ENCODE measurements at places on chromosomes 13 and 19.
A peak's percentile ranks its signal among the peaks of the same experiment; 100 is the strongest.

DNA sequence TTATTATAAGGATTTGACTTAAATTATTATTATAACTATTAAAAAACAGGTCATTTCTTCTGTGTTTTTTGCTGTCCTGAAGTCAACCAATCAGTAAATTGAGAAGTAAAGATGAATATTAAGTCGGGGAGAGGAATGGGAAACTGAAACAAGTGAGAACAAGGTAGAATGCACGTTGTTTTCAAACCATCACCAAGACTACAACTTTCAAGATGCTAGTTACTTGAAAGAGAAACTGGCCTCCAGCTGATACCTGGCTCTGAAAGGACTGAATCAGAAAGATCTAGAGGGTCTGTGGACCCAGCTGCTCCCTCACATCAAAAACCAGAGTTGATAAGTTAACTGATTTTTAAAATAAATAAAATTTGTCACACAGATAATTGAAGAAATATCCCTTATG is 1301.5 kb upstream of the ATXN8OS start:
- no peak for DNase-seq

- DNase-seq: no peak
Measured at GRCh38 chr13:92745258-92745657, 481.3 kb upstream of the GPC6 start.

- DNase-seq: no peak
Measured at GRCh38 chr13:113089693-113090414, 15.7 kb upstream of the F7 start.

DNA sequence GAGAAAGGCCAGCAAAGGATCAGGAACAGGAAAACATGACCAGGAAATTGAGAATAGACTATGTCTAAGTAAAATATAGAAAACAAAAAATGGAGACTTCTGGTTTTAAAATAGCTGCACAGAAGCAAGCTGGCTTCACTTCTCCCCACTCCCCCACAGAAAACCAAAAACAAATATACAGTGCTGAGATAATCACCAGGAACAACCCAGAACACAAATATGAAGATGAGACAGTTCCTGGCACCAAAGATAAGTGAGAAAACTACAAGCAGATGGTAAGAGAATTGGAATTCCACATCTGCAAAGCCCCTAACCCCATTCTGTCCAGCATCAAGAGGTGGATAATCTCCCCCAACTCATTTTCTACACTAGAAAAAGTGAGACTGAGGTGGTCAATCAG is 397.7 kb downstream of the SUCLA2 start:
- no peak for DNase-seq

DNA sequence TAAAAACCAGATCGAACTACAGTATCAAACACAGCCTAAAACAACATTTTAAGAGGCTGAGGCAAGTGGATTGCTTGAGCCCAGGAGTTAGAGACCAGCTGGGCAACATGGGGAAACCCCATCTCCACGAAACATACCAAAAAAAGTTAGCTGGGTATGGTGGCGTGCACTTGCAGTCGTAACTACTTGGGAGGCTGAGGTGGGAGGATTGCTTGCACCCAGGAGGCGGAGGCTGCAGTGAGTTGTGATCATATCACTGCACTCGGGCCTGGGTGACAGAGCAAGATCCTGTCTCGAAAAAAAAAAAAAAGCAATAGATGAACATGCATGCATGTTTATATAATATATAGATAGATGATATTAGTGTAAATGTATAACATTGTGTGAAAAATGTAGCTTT is 5.2 kb upstream of the MRPS31 start:
- no peak for DNase-seq

GRCh38 chr13:79392882-79393563 is 13.0 kb downstream of the RBM26 start:
- peak; percentile 37 for DNase-seq

DNA sequence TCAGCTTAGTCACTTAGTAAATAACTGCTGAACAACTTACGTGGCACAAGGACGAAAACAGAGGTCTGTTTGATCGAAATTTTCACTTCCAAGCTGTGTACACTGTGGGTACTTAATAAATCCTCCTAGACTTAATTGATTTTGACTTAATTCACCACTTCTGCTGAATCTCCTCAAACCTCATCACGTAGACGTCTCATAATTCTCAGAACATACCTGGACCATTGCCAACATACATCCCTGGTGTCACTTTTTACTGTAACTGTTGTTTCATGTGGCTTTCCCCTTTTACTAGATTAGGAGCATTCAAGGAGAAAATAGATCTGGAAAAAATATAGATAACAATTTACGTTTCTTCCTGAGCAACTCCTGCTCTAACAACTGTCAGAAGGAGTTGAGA is 105.0 kb downstream of the MBNL2 start:
- DNase-seq: peak; percentile 75

DNA sequence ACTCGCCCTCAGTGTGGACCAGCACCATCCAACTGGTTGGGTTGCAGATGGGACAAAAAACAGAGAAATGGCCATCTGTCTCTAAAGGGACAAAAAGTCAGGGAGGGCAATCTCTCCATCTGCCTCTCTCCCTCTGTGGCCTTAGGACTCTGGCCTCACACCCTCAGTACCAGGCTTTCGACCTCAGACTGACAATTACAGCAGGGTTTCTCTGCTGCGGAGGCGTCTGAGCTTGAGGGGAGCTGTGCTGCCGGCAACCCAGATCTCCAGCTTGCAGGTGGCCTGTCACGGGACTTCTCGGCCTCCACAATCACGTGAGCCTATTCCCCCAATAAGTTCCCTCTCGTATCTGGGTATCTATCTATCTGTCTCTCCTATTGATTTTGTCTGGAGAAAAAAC is 27.7 kb downstream of the MLLT1 start:
- no peak for DNase-seq

DNA sequence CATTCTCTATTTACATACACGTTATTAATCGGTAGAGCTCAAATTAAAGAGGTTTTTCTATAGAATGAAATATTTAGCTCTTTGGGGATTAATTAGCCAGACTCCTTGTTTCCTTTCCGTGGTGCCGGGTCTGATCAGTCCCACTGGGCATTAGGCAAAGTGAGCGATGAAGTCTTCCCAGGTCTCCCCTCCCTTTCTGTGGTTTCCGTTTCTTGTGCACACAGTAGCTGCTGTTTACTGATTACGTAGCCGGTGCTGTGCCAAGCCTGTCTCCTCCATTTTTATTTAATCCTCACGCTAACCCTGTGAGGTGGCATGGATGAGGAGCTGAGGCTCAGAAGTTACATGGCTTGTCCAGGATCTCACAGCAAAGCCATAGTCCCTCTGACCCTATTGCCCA is 9.0 kb downstream of the SLC25A15 start:
- DNase-seq: peak; percentile 41

DNA sequence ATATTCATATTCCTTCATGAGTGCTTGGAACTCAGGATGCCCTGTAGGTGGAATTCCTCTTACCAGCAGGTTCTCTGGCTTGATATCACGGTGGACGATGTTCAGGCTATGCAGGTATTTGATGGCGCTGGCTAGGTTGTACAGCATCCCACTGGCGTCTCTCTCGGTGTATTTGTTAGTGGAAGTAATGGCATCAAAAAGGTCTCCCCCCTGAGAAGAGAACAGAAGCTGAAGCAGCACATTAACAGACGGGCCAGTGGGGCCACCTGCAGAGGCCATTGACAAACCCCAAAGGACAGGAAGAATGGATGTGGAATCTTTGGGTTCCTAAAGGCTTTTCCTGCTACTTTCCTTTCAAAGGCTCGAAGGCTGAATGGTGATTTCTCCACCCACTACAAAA is 308.5 kb downstream of the DCLK1 start:
- DNase-seq: no peak

DNA sequence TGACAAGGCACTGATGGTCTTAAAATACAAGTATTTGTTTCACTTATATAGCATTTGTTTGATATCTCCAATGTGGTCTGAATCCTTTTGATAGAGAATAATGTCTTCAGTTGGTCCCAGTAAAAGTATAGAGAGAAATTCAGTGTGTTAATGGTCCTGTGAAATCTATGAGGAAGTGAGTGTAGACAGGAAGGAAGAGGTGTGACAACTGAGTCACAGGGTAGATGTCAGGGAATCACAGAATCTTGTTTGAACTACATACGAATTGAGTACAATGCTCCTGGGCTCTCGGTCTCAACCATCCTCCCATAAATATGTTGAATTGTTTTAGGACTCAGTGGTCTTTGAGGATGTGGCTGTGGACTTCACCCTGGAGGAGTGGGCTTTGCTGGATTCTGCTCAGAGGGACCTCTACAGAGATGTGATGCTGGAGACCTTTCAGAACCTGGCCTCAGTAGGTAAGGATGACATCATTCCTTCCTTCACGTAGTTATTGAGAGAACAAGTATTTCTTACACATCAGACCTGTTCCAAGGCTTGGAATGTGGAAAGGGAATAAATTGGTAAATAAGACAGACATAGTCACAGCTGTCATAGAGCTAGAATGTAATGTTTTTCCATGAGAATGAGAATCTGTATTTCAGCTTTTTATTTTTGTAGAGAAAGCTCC is 9.1 kb downstream of the ZNF555 start:
- no peak for DNase-seq

- no peak for DNase-seq
Measured at GRCh38 chr13:56720841-56721240, 419.9 kb upstream of the PRR20A start.

DNA sequence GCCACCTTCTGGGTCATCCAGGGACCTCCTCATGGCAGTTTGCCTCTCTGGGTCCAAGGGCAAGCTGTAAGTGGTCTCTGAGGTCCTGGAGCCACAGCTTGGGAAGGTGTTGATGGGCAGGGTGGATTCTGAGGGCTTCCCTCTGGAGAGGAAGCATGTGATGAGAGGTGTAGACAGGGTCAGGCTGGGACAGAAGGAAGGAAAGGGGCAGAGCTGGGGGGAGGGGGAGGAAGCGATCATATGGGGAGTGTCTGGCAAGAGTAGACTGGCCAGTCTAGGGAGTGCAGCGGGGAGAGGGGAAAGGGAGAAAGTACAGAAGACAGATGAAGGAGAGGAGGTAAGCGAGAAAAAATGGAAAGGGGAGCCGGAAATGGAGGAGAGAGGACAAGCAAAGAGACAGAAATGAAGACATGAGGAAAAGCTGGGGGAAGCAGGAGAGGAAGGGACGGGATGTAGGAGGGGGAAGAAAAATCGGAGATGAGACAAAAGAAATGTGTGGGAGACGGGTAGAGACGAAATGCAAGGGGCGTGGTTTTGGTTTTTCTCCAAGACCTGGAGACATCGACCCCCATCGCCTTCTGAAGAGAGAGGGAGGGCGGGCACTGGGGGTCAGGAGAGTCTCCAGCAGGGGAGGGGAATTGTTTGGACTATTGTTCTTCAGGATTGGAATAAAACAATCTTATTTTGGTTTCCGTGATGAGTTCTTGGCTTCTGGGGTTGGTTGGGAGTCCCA is 26.6 kb downstream of the ZSWIM9 start:
- DNase-seq: no peak

- no peak for DNase-seq
Measured at GRCh38 chr19:48395170-48395455, 1.6 kb downstream of the GRIN2D start.

GRCh38 chr19:15897738-15898276 is at the start of gene CYP4F2:
Gene CYP4F2, minus strand, starts transcription at chr19:15898074. Its CDS starts 463 bp downstream, at chr19:15897611.
- no peak for DNase-seq

DNA sequence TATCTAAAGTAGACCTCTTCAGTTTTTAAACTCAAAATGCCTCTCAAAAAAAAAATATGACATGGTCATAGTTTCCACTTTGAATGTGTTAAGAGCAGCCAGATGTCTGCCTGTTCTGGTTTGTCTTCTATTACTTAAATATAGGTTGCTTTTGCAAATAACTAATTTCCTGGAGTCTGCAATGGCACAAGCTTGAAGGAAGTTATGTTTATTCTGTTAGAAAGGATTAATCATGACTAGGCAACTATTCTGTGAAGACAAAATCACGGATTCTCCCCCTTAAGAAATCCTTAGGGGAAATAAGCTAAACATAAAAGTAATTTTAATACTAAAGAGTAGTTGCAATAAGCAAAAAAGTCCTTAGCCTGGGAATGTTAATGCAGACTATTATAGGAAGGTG is 26.3 kb downstream of the SKA3 start:
- DNase-seq: no peak

- peak; percentile 84 for DNase-seq
Measured at GRCh38 chr13:75326173-75327134, 155.5 kb downstream of the TBC1D4 start.

GRCh38 chr19:41441321-41441945 is 1.5 kb upstream of the ERICH4 start:
- no peak for DNase-seq

DNA sequence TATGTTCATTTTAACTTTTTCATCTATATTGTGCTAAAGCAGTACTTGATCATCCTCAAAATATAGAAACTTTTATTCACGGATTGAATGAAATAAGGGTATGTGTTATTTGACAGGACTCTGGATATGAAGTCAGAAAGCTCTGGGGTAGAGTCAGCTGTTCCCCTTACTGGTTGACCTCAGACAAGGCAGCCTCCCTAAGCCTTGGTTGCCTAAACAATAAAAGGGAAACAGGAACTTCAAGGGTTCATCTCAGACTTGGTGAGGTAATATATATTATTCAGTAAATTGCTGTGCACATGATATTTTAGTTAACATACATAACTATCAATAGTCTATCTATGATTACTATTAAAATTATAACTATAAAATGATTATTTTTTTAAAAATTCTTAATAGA is 13.6 kb downstream of the POLR1D start:
- no peak for DNase-seq

DNA sequence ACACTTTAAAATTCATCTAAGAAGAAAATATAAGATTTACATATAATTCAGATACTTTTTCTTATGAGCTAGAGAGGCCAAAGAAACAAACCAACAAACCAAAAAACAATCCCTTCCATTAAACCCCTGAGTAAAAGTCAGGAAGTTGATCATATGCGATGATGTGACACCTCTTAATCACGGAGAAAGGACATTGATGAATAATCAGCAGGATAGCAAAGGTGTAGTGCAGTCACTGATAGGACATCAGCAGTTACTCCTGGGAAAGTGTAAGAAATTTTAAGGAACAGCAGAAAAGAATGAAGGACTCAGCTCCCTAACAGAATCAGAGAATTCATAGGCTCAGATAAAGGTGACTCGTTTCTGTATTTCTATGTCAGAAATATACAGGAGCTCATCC is 202.4 kb upstream of the EDNRB start:
- DNase-seq: no peak

GRCh38 chr19:33488826-33489225 is 32.8 kb downstream of the PEPD start:
- no peak for DNase-seq

GRCh38 chr13:23500849-23501248 is 67.3 kb upstream of the SACS start:
- DNase-seq: no peak
